ENCODE measurements at places on chromosomes 3 and 15.

DNA sequence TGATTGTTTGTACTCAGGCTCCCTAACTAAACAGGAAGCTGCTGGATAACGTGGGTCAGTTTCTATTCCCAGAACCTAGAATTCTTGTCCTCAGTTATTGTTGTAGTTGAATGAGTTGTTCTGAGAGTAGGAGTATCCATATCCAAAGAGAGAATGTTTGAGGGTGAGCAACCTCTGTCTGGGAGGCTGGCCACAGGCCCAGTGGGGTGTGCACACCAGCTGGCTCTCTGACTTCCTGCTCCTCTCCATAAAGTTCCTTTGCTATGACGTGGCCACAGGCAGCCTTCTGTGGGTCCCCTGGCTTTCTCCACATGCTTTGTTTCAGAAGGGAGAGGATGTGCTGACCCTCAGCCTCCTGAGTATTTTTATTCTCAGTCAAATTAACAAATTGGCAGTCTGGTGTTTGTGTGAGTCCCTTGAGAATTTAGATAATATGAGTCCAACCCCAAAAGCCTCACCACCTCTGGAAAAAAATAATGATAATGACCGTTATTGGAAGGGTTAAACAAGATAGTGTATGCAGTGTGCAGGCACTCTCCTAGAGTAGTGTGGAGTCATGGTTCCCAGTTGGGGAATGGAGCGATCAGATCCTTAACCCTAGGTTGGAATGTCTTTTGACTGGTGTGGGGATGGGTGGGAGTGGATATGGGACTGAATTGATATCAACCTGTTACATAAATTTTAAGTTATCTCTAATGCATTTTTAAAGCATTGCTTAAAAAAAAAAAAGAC is 47.6 kb upstream of the MED12L start:
- DNase-seq = no peak

DNA sequence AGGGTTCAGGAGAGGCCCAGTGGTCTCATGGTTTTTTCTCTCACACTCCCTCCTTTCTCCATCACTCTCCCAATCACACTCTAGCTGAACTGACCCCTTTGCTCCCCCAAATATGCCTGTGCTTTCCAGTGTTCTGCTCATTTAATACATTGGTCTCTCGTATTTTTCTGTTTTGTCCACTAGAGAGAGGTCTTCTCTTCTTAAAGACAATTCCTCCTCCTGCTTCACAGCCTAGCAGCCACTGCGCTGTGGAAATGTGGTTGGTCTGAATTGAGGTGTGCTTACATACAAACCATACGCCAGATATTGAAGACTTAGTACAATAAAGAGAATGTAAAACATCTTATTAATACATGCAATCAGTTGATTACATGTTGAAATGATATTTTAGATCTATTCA is 60.6 kb upstream of the XCR1 start:
- no peak for DNase-seq

GRCh38 chr3:188750617-188751016 is 421.2 kb upstream of the TPRG1 start:
- no peak for DNase-seq

GRCh38 chr15:31331389-31331788 is 4.8 kb downstream of the KLF13 start:
- DNase-seq = no peak

DNA sequence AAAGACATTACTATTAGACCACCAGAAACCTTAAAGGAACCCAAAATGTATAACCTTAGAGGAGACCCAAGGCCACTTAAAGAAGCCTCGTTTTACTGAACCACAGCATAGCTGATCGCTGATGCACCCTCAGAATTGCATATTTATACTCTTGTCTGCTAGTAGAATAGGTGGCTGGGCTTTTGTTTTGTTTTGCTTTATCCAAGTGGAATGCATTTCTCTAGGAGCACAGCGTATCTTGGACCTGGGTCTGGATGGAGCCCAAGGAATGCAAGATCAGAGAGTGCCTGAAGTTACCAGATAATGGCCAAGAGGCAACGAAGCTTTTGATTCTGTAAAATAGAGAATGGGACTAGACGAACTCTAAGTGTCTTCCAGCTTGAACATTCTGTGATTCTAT is 129.2 kb upstream of the COL8A1 start:
- no peak for DNase-seq

DNA sequence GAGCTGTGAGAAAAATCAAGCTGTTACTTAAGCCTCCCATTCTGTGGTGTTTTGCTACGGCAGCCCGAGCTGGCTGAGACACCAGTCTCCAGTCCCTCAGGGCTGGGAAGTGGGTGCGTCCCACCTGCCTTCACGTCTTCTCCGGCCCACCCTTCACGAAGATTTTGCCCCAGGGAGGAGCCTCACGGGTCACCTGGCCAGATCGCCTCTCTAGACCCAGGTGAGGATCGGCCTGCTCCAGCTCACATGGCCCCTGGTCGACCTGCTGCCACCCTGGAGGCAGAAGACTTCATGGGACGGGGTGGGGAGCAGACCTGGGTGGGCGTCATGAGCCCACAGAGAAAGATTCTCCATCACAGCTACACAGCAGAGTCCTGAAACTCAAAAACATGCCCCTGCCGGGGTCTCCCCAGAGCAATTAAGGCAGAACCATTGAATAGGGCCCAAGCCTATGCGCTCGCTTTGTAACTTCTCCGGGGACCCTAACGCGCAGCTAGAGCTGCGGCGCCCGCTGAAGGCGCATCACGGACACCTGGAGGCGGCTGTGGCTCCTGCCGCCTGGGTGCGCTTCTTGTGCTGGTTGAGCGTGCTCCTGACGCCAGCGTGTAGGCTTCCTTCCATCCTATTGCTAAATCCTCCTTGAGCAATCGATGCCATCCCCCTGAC is 92.6 kb upstream of the ALDH1A3 start:
- no peak for DNase-seq

DNA sequence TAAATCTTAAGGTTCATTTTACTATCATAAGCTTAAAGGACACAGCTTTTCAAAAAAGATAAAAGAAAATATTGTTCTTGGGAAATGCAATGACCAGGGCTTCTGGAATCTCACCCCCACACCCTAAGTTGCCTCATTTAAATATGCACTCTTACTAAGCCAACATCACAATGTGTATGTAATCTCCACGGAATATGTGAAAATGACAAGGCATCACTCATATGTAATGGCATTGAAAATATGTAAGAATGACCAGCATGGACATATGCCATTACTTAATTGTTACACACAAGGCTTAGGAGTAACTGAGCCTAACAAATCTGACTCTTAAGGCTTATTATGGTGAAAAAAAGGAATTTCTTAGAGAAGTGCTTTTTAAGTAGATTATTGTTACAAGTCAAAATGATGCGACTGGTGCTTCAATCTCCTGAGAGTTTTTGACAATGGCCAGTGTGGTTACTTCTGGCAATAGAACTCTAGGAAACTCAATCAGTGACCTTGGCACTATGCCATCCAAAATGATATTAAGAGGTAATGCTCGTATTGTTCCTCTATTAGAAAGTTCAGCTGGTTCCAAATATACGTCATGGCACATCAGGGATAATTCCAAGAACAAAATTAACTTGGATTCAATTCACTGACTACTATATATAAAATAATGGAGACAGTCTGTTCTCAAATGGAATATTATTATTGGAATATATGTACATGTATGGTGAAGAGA is 290.0 kb upstream of the PLSCR5 start:
- no peak for DNase-seq

DNA sequence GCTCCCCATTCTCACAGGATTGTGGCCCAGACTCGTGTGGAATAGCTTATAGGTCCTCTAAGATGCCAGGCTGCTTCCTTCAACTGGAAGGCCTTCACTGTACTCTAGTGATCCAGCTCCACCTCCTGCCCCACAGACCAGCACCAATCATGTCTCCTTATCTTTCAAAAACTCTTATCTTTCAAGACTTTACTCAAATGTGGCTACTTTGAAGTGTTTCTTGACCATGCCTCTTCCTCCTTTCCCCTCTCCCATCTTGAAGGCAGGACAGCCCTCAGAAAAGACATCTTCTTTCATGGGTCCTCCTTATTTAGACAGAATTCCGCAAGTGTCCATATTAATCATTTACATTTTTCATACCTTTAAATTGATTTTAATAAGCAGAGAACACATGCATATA is 142.3 kb downstream of the CHST2 start:
- no peak for DNase-seq

DNA sequence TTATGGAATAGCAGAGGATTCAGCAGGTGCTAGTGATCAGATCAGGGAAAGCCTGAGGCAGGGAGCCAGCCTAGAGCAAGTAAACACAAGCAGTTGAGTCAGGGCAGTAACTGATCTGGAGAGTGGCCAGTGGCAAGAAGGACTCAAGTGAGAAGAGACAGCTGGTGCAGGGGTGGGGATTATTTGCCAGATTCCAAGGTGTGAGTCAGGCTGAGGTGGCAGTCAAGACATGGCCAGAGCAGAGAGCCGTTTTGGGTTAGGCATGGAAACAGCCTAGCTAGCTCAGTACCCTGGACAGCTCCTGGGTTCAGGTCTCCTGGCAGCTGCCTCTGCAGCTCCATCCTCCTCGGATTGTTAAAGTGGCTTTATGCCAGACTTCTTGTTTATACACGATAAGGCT is 281.9 kb upstream of the ONECUT1 start:
- no peak for DNase-seq

DNA sequence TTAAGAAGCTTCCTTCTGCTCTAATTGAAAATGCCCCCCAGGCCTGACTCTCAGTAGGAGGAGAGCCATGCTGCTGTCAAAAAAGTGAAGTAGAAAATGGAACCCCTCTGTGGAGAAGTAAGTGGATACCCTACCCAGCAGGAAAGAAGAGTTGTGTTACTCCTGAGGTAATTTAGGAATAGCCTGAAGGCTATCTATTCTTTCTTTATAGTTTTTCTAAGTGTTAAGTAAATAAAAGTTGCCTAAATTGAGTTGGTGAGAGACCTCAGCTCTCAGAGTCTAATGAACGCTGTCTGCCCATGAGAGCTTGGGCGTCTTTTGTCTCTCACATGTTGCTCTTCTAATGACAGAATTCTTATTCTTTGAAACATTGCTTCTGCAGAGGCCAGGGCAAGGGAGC is 116.2 kb downstream of the NSUN3 start:
- no peak for DNase-seq

- DNase-seq = no peak
These were observed 20.7 kb downstream of the IGSF11 start for GRCh38 chr3:119013951-119014350.

DNA sequence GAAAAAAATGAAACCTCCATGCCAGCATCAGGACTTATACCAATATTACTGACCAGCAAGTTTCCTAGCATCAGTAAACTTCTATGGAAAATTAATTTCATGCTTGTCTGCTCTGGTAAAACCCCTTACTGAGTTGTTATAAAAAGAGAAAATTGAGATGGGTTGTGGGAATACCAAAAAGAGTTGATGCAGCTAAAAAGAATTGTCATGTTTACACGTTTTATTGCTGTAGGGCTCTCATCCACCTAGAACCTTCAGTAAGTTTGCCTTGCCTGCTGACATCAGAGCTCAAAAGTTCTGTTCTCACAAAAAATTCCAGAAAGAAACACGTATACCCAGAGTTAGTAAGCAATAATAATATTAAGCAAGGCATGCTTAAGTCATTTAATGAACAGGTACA is 641.3 kb upstream of the ZNF385D start:
- no peak for DNase-seq

DNA sequence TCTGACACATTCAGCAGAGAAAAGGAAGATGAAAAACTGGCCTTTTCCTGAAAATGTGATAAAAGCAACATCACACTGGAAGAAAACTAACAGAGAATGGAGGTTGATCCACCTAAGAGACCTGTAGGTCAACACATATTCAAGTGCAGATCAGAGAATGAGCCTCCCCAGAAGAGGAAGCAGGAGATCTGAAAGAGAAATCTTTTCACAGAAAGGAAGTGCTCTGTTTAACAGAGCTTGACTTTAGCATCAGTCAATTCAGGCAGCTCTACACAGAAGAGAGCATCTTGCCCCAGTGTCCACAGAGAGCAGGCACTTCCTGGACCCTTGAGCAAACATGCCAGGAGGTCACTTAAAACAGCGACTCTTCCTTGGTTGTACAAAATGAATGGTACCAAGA is 655.4 kb upstream of the GBE1 start:
- no peak for DNase-seq

GRCh38 chr3:189567322-189567721 is 63.9 kb upstream of the TP63 start:
- DNase-seq = no peak
